Stimulated activated naive CD8-positive, alpha-beta T cell treated with anti-CD3 and anti-CD28 coated beads, Interleukin-15, amount 100 ng/mL, for 72 hours (primary cell): ENCODE measurements at places on chromosomes 11 and 22.

GRCh38 chr11:17873586-17873985, 139.0 kb downstream of the KCNC1 start:
- DNase-seq, result no peak

DNA sequence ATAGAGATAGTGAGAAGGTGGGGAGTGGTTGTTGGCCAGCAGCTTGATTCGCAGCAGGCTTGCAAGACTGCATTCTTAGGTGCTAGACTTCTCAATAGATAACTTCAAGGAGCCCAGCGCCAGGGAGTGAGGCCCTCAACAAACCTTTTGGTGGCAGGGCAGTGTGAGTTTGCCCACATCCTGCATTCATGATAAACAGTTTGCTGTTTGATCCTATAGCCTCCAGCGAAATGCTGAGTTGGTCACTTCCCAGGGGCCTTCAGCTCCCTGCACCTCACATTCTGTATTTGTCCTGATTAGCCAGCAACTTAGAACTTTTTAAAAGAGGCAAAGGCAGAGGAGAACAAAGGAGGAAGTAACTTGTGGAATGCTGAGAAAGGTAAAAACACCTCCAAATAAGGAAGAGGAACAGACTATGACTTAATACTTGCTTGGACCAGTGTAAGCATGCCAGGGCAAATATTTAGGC, 25.1 kb downstream of the OR10A6 start:
- DNase-seq, result no peak

GRCh38 chr22:44566911-44567310, 68.9 kb upstream of the RTL6 start:
- no peak for DNase-seq

- no peak for DNase-seq
Measured at GRCh38 chr11:129698212-129698611, 117.4 kb upstream of the TMEM45B start.

- DNase-seq, result peak; percentile 71
Measured at GRCh38 chr11:117822074-117823033, 2.2 kb downstream of the FXYD2 start.

- no peak for DNase-seq
Measured at GRCh38 chr11:110830747-110831146, 118.5 kb upstream of the ARHGAP20 start.

DNA sequence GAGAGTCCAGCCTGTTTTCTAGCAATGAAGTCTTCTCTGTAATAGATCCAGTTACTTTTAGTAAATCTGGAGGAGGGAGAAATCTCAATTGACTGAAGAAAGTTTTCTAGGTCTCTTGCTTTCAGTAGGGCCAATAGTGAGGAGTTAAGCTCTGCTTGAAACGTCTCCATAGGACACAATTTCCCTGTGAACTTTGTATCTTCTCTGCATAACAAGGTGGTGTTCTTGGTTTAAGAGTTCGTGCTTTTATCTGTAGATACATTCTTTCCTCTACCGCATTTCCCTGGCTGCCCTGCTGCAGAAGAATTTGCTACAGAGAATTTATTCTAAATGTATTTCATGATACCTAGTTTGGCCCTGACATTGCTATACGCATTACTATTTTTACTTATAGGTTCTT, 183.1 kb downstream of the ARHGAP42 start:
- no peak for DNase-seq

DNA sequence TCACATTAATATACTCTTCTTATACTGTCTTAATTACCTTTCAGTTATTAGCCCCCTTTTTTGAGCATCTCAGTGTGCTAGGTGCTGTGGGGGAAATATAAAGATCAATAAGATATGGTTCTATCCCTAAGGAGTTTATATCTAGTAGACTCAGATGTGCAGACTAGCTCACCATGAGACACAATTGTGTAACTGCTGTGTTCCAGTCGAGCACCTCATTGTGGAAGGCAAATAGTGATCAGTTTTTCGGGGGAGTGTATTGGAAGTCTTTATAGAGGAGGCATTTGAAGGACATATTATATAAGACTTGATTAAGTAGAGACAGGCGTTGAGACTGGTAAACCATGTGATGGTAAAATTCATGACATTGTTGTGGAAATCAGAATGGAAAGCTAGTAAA, 11.8 kb downstream of the PDE3B start:
- no peak for DNase-seq

GRCh38 chr11:36375353-36376008, 79.4 kb downstream of the PRR5L start:
- DNase-seq, result no peak

DNA sequence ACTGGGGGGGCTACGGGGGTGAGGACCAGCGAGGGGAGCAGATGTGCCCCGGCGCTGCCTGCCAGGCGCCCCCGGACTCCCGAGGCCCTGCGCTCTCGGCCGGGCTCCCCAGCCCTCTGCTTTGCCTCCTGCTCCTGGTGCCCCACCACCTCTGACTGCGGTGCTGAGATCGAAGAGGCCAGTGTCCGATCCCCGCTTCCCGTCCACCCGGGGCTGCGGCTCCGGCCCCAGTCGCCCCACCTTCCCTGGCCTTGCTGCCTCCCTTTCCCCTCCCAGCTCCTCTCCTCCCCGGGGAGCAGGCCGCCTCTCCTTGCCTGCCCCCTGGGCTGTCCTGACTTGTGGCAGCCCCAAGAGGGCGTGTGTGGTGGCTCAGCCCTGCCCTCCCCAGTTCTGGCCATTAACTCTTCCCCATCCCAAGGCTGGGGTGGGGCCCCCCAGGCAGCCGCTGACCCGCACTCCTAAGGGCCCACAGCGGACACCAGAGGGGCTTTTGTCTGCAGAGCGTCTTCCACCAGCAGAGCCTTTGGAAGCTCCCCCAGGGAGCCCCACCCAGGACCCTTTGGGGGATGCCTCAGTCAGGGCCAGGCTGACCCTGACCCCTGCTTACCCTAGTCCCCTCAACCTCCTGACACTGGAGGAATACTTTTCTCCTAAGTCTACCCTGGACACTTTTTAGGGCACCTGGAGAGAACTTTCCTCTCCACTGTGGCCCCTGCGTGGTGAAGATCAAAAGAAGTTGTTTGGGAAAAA, 16.6 kb downstream of the RTN4RL2 start:
- DNase-seq, result peak; percentile 55

GRCh38 chr22:29369460-29369859, 18.9 kb downstream of the AP1B1 start:
- DNase-seq, result no peak

GRCh38 chr22:37768273-37768672, 39.5 kb upstream of the GCAT start:
- DNase-seq, result no peak

DNA sequence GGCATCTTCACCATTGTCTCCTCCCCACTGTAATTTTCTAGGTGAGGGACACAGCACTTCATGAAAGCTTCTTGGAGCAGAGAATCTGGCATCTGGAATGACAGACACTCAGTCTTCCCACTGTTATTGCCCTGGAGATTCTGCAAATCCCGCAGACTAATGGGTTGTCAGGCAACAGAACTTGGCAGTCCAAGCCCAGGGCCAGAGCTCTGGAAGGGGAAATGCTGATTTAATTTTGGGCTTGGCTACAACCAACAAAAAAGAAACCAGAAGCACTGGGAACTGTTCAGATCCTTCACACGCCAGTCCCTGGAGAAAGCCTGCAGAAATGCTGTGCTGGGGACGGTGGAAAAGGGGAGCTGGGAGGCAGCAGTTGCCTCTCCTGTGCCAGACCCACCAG, 71.5 kb upstream of the BID start:
- DNase-seq, result no peak

- DNase-seq, result peak; percentile 53
Measured at GRCh38 chr22:29306175-29306834, at the start of gene GAS2L1. GAS2L1 (plus strand) TSS chr22:29306650; CDS start chr22:29308106, 1,456 bp downstream.

- no peak for DNase-seq
Measured at GRCh38 chr11:127898422-127899365, 688.7 kb downstream of the ETS1 start.

GRCh38 chr22:41822317-41823057, 10.4 kb upstream of the SREBF2 start:
- DNase-seq, result peak; percentile 63

- no peak for DNase-seq
Measured at GRCh38 chr11:118596224-118597146, 10.9 kb upstream of the PHLDB1 start.

DNA sequence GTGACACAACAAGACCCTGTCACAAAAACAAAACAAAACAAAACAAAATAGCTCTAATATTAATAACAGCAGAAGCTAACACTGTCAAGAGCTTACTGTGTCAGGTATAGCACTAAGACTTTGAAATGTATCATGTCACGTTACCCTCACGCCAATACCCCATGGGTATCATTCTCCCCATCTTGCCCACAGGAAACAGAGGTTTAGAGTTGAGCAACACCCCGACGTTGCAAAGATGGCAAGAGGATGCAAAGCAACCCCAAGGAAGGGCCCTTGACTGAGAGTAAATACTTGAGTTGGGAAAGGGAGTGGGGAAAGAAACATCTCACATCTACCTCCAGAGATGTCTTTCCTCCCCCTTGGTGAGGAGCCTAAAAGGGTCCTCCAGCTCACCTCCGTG, 366.8 kb downstream of the LARGE1 start:
- DNase-seq, result no peak

DNA sequence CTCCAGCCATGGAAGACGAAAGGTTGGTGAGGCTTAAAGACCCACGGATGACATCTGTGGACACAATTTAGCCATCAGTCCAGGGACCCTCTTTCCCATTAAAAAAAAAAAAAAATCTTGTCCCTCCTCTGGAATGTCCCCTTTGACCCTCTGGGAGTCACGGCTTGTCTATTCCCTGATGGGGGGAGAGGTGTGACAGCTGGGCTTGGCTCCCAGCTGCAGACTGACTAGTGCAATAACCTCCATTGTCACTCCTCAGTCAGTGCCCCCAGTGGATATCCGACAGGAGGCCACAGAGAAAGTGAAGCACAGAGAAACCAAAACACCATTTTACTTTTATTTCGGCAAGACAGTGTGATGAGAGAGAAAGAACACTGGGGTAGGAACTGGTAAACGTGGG, 2.7 kb upstream of the VSIG2 start:
- no peak for DNase-seq

GRCh38 chr11:20030472-20030871, 129.8 kb downstream of the DBX1 start:
- DNase-seq, result no peak

DNA sequence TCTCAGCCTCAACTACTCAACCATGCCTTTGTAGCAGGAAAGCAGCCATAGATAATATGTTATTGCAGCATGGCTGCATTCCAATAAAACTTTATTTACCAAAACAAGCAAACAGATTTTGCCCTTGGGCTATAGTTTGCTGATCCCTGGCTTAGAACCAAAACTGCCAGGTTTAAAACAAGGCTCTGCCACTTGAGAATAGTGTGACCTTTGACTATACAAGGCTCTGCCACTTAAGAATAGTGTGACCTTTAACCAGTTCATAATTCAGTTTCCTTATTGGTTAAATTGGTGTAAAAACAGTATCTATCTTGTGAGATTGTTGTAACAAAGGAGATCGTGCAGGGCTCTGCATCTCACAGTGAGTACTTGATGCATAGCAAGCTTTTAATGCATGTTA, 217.3 kb upstream of the MTNR1B start:
- DNase-seq, result no peak

GRCh38 chr11:118789501-118790356, 1.2 kb downstream of the DDX6 start:
- DNase-seq, result no peak

GRCh38 chr22:35085621-35086020, 19.7 kb downstream of the ISX start:
- no peak for DNase-seq

DNA sequence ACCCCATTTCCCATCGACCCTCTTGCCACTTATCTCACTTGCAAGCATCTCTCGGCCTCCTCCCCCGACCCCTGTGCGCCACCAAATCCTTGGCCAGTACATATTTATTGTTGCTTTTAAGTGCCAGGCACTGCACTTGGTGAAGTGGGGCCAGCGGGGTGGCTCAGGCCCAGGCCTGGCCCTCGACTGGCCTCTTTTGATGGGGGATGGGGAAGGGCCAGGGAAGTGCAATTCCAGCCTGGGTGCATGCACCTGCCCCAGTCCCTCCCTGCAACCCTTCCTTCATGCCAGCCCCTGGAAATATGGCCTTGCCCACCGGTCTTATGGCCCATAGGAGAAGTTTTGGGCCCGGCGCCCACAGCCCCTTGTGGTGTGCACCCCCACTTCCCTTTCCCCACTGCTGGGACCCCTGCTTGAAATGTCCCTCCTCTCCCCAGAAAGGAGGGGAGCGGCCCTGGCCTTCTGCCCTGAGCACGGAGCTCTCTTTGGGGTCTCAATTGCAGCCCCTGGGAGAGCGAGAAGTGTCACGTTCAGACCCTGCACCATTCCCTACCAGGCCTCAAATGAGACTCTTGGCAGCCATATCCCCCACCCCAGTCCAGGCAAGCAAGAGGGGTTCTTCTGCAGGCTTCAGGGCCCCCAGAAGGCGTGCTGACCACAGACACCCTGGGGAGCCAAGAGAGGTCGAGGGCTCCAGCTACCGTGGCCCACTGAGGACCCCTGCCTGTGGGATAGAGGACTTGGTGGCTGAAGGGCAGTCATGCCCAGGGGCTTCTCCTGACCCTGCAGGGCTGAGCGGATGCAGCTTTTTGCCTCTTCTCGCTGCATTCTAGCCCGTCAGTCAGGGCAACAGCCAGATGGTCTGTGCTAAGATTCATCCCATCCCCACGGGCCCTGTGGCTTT, 961 bp downstream of the SUSD2 start:
- no peak for DNase-seq

DNA sequence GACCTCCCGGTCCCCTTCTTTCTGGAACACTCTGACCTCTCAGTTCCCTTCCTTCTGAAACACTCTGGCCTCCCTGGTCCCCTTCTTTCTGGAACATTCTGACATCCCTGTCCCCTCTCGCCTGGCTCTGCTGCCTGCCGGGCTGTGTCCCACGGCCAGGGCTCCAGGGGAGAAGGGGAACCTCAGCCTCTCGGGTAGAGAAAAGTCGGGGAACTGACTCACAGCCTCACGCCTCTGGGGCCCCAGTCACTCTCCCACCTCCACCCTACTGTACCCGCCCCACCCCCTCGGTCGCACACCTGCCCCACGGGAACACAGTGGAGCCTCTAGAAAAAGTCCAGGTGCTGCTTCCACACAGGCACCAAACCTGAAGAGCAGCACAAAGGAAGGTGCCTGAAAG, 93.3 kb downstream of the BRD1 start:
- no peak for DNase-seq

- no peak for DNase-seq
Measured at GRCh38 chr22:49188591-49188990, 639.1 kb downstream of the BRD1 start.
